ENCODE measurements at places on chromosomes 4 and X.

- DNase-seq = no peak
These were observed 145.6 kb downstream of the RAP1GDS1 start for GRCh38 chr4:98406819-98407218.

DNA sequence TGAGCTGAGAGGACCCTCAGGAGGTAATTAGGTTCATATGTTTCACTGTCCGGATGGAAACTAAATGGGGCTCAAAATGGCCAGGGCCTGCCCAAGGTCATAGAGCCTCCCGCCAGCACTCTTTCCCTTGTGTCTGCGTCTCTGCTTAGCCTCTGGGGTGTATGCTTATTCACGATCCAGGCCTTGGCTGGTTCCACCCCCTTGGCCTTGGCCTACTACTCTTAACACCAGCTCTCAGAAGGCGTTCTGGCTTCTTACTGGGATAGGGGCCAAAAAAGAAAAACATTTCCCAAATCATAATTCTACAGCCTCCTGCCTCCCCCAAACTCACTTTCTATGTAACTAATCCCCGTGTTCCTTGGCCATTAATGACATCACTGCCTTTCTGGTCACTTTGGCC, 68.8 kb downstream of the RTL5 start:
- no peak for DNase-seq

GRCh38 chr4:90456891-90457290, 329.7 kb downstream of the CCSER1 start:
- DNase-seq = no peak

- no peak for DNase-seq
These were observed 42.8 kb downstream of the TENM3 start for GRCh38 chr4:182286035-182286434.

- DNase-seq = no peak
These were observed 345.3 kb upstream of the LCORL start for GRCh38 chr4:18366892-18367291.

DNA sequence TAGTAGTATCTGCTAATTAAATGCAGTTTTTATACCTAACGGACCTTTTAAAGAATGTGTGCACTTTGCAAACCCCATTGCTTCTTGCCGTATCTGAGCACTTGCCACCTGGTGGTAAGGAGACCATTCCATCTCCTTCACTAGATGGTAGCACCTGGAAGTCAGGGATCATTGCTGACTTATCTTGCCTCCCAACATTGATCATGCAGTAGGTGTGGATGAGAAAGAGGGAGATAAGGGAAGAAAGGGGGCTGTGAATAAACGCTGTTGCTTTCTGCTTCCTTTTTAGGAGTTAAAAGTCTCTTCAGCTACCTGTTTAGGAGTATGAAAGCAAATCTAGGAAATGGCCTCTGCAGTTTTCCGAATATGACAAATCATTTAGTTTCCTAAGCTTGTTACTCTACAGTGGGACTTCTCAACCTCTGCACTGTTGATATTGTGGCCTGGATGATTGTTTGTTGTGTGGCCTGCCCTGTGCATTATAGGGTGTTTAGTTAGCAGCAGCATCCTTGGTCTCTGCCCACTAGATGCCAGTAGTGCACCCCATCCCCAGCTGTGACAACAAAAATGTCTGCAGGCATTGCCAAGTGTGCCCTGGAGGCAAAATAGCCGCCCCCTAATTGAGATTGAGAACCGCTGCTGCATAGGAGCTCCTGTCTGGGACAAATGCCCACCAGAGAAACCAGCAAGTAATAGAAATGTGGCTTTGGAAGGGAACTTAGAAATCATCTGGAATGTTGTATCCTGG, 38.8 kb downstream of the GAB1 start:
- DNase-seq = no peak

DNA sequence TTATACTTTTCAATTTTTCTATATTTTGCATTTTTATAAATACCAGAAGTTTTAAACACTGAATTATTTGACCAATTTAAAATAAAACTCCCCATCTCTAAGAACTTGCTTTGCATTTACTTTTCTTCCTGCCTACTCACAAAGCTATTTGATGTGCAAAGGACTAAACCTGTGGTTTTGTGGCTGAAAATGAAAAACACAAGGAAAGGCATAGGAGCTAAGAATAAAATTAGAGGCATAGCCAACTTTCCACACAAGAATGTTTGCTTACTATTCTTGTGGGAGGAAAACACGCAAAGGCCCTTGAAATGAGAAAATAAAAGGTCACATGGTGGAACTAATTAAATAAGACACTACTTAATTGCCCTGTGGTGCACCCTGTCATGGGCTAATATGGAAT, 221.2 kb downstream of the KLHL13 start:
- DNase-seq = no peak

DNA sequence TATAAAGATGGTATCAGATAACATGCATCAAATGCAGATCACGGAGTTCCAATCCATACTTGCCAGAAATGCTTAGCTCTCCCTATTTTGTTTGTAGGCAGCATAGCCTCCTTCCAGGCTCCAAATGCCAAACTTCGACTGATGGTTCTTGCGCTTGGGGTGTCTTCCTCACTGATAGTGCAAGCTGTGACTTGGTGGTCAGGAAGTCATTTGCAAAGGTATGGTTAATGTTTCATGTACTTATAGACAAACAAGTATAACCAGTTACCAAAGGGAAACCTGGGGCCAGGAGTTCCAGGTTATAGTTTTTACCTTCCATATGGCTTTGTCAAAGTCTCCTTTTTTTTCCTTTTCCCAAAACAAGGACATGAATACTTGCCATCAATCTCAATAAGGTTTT, 5.3 kb downstream of the CWH43 start:
- no peak for DNase-seq

- no peak for DNase-seq
These were observed 24.8 kb upstream of the GATB start for GRCh38 chr4:151785484-151786157.

DNA sequence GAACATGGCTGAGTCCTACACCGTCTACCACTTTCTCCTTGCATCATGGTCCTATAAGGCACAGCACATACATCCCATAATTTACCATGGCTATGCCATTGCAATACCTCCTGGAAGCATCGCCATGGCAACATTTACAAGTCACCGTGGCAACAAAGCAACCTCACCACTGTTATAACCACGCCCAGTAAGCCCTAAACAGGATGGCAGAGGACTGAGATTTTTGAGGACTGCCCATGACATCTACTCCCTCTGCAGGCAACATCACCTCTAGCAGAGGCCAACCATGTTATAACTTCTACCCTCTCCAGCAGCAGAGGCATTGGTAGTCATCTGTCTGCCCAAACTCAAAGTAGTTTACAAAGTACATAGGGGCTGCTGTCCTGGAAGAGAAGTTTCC, 29.7 kb downstream of the BCOR start:
- DNase-seq = no peak

GRCh38 chr4:70531981-70532380, 13.6 kb downstream of the AMTN start:
- no peak for DNase-seq

DNA sequence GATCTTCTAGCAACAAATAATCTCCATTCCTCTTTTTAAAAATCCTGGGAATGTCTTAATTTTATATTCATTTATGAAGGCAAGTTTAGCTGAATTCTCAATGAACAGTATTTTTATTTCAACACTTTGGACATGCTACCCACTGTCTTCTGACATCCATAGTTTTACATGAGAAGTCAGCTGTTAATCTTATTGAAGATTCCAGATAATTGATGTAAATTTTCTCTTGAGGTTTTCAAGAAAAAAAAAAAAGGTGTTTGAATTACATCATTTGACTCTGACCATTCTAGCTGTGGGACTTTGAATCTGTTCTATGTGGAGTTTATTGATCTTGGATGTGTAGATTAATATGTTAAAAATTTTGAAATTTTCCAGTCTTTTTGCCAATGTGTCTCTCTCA, 28.0 kb downstream of the PDHA2 start:
- no peak for DNase-seq

DNA sequence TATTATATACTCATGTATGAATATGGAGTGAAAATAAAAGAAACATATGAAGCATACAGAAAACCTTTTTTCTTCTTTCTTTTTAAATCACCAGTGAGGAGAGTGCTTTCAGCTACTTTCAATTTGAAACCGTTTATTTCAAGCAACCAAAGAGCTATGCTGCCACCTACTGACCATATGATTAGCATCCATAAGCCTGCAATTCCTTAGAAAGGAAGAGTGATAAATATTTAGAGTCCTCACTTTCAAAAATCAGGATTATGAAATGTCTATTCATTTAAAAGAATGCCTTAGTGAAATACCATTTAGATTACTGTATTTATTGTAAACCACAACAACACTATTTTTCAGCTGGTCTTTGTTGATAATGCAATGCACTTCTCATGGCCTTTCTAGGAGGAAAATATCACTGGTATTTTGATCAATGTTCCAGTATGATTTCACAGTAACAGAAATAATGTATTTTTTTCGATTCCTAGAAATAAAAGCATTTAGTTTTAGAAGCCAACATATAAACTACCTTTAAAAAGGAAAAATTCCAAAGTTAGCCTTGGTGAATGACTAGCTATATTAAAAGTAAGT, 667.6 kb downstream of the PCDH18 start:
- no peak for DNase-seq

- no peak for DNase-seq
These were observed 332.3 kb downstream of the ADGRL3 start for GRCh38 chr4:61532336-61533000.

DNA sequence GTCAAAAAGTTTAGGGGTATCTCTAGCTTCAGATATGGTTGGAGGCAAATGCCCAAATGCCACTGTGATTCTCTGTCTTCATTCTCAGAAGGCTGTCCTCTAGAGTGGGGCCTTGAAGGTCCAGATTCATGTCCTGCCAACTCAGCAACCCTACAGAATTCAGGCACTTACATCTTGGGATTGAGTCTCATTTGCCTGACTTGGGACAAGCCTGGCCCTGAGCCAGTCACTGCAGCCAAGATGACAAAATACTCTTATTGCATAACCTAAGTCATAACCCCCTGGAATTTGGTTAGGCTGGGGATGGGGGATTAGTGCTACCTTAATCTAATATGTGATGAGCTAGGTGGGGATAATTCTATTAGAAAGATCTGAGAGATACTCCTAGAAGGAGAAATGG, 100.5 kb downstream of the AREG start:
- DNase-seq = no peak

GRCh38 chr4:119040694-119041185, 94.9 kb upstream of the MYOZ2 start:
- no peak for DNase-seq

DNA sequence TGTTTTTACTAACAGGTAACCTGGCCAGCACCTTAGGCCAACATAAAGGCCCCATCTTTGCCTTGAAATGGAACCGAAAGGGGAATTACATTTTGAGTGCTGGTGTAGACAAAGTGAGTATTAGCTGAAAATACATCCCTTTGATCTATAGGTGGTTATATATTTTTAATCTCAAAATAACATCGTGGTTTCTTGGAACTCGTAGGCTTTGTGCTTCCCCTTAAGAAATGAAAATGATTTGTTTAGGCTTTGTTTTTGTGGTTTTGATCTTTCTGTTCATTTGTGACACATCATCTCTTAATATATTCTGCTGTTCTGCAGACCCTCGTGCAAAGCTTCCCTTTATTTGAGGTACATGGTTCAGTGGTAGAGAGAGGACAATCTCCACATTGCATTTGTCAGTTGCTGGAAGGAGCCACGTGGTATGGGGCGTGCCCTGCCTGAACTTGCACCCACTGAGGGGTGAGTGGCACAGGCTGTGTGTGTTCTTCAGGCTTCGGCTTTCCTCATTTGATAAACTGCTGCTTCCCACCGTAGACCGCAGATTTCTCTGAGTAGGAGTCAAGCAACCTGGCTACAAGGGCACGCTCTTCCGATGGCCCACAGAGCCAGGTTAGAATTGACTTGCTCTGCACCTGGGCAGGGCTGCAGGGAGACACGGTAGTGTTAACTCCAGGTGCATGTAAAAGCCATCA, 72.2 kb downstream of the GPR143 start:
- no peak for DNase-seq
